ENCODE measurements at places on chromosomes 4 and X.

DNA sequence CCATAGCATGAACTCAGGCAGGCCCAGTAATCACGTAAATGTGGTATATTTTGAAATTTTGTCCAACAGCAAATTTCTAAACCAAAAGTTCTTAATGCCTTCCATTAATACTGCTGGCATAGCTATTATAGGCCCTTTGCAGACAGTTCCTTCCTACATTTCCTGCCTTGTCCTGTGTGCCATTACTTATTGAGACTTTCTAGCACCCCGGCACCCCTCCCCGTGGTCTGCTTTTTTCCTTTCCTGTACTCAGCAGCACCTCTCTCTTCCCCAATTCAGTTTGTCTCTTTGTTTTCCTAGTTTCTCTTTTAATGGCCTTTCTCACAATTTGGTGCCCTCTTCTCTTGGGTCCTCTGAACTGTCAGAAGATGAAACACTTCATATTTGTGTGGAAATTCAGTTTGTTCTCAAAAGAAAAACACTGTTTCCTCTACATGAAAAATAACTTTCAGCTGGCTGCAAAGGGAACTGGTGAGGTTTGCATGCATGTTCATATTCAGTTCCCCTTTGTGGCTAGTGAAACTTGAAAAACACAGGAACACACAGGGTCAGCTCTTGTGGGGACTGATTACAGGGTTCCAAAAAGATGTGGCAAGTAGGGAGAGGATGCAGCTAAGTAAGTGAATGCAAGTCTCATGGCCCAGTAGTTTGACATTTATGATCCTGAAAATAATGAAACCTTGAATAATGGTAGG is 17.1 kb downstream of the GPR34 start:
- DNase-seq: no peak

- DNase-seq: no peak
These were observed at the start of gene CWH43 for GRCh38 chr4:48985976-48986653. TSS of gene CWH43 (plus strand) at chr4:48986275. CDS start at chr4:48986430, 155 bp downstream.

DNA sequence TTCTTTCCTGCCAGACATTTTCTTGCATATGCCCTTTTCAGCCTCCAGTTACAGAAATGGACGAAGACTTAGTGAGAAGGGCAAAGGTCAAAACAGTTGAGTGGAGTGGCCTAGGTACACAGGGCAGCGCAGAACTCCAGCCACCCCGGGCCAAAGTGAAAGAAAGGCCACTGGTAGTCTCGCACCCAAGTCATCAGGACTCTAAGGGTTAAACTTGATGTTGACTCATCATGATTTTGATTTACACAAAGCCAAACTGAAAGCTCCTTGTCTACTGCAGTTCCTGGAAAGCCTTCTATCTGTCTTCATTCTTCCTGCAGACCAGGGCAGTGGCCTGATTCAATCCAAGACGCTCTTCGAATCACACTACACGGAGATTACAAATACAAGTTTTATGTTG is 2.6 kb upstream of the IL13RA1 start:
- no peak for DNase-seq

DNA sequence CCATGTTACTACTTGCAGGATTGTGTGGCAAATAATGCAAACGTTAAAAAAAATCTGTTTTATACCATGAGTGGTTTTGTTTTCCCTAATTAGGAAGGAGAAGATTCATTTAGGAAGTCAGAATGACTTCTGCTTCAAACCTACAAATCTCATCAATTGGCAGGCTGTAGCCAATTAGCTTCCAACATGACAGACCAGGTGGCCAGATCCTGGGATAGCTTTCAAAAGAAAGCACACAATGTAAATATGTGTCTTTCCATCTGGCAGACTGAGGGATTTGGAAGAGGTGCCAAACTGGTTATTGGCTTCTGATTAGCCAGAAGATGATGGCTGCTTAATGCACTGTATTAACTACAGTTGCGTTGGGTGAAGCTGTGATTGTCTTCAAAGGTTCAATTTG is 432.8 kb downstream of the ANKRD50 start:
- DNase-seq: no peak

GRCh38 chr4:125266901-125267604 is 47.7 kb upstream of the FAT4 start:
- DNase-seq: no peak

DNA sequence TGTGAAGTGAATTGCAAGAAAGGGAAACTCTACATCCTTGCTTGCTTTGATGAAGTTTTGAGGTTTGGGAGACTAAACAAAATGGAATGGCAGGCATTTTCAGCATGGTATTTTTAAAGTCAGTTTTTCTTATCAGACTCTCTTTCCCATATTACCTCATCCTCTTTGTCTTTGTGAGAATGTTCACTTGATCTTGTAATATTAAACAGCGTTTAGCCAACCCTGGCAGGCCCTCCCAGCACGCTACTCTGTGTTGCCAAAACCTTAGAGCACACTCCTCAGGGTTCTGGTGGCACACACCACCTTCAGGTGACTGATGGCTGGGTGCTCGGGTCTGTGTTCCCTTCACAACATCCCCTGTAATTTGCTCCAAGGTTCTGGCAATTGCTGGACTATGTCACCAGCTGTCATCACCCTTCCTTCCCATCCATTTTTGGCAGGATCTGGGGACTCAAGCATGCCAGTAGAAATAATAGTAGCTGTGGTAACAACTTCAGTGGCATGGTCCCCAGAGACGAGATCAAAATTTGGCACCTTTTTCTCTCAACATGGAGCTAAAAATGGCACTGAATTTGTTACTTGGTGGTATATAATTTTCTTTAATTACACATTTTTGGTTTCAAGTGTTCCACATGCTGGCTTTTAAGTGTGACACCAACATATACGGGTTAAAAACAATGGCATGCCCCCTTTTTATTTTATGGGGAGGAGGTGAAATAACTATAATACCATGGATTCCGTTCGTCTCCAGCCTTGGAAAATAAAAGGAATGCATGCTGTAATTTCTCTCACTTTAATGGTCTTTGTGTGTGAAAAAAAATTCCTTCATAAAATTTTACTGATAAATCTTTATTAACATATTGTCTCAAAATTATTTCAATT is 273.1 kb downstream of the DCTD start:
- no peak for DNase-seq

DNA sequence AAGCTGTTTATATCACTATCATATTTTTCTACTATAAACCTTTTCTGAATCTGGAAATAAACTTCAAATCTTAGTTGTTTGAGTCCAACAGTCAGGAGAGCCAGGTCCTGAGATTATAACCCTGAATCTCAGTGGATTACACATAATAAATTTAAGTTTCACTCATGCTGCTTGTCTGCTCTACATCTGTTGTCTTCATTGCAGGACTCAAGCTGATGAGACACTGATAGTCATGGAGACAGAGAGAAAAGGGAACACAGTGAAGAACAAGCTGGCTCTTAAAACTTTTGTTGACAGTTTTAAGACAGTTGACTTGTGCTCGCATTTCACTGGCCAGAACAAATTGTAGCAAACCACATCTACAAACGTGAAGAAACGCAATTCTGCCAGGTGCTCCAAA is 327.0 kb upstream of the CTSO start:
- DNase-seq: no peak

DNA sequence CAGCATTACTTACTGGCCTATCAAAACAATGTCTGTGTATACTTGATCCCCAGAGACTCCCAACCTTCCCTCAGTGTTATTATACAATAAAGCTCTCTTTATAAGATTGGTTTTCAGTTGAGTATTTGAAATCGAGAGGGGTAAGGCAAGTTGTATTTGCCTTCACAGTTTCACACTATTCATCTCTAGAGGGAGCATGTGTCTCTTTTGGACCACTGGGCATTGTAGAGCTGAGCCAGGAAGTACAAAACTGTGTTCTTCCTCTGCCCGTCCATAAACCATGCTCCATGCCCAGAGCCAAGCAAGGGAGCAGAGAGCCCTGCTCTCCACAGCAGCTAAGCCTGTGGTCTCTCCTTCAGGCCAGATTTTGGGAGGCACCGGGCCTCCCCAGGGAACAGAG is 61.5 kb upstream of the HHIP start:
- no peak for DNase-seq

- DNase-seq: no peak
These were observed 2.0 kb downstream of the GJB1 start for GRCh38 chrX:71225009-71225408.

GRCh38 chr4:5081441-5081999 is 30.2 kb downstream of the STK32B start:
- DNase-seq: no peak

DNA sequence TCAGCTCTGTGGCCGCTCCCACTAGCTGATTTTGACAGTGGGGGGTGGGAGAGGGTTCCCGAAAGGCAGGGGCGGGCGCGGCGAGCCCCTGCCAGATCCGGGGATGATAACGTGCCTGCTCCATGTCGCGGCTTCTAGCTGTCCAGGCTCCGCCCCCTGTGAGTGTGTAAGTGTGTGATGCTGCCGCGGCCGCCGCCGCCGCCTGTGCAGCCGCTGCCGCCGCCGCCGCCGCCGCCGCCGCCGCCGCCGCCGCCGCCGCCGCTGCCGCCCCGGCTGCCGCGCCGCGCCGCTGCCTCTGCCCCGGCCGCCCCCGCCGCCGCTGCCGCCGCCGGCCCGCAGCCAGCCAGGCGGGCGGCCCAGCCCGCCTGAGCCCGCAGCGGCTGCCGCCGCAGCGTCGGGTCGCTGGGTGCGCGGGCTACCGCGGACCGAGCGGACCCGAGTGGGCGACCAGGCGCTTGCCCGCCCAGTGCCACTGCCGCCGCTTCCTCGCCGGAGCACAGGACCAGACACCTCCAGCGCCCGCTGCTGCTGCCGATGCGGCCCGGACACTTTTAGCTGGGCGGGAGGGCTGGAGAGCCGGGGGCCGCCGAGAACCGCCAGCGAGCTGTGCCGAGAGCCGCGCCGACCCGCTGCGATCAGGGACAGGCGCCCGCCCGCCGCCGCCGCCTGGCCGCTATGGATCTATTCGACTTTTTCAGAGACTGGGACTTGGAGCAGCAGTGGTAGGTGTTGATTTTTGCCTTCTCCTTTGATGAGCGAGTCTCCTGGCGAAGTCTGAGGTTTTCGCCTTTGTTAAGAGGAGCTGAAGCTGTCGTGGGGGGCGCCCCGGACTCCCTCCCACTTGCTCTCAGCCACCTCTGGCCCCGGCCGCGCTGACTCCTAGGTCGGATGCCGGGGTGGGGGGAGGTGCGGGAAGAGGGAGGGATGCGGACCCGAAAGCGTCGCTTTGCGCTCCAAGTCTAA is at the start of gene AFF2:
TSS of gene AFF2 (plus strand) at position 195 of the 963 bp plus-strand sequence. CDS start at position 676, 481 bp downstream.
- DNase-seq: peak; percentile 41

- DNase-seq: no peak
These were observed 217.0 kb downstream of the GUCY2F start for GRCh38 chrX:109264878-109265277.

GRCh38 chr4:958314-958665 is 15.1 kb downstream of the DGKQ start:
- DNase-seq: no peak

- no peak for DNase-seq
These were observed 236.2 kb upstream of the NUDT6 start for GRCh38 chr4:123158576-123158975.

DNA sequence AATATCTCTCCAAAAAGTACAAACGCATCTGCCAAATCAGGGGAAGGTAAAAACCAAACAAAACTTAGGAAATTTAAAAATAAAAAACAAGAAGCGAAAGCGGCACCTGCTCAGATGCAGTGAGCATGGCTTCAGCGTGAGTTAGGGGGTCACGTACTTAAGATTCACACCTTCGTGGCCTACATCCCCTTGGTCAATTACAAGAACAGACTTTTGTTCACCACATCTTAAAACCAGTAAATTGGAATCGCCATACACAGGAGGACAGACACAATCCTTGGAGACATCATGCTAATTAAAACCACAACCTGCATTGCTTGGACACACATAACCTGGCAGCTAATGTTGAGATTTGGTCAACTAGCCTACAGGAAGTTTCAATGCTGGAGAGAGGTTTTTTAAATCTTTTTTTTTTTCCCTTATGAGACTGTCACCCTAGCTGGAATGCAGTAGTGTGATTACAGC is 12.5 kb upstream of the SEL1L3 start:
- no peak for DNase-seq

DNA sequence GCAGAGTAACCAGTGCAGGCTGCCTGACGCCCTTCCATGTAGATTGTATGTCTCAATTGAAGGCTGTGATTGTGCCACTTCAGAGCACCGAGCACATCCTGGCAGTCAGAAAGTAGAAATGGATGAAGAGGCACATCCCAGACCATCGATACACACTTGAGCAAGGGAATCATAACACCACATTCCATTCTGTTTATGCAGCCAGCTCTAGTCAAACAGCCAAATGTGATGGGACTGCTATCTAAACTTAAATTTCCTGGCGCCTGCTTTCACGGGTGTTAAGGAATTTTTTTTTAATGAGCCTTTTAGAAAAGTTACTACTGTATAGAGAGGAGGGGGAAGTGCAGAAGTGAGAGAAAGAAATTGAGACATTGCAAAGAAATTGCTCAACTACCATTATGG is 84.4 kb downstream of the PPARGC1A start:
- DNase-seq: no peak

DNA sequence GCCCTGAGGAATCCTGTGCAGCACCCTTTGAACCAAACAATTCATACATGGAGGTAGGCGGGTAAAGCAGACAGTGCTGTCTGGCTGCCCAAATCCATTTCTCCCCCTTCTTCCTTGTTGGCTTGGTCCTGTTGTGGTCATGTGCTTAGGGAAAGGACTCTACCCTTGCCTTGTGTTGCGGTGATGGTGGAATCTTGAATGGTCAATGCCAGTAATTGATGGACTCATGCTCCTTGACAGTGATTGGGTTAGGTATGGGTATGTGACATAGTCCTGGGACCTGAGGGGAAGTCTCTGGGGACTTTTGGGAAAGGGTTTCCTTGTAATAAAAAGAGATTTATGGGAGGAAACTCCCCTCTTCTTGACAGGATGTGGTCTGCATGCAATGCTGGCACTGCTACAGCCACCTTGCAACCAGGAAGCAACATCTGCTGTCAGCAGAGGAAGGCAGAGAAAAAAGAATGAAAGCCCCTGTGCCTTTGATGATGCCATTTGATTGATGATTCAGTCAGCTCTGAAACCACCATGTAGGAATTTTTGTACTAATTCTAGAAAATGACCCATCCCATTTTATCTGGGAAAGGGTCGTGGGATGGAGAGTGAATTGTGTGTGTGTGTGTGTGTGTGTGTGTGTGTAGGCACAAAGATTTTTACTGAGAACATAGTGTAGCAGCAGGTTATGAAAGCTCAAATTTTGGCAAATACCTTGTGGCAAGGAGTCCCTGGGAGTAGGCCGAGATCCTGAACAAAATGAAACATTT is 30.0 kb upstream of the HUWE1 start:
- peak; percentile 45 for DNase-seq

DNA sequence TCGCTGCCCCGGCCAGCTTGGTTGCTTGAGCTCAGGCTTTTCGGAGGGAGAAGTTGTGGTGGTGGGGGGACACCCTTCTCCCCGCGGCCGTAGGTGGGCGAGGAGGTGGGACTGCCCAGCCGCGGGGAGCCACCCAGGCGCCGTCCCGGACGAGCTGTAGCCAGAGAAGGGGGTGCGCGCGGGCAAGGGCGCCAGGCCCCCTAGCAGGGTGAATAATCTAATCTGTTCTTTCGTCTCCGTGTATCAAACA is 3.1 kb downstream of the MID1IP1 start:
- DNase-seq: no peak

- no peak for DNase-seq
These were observed 1.6 kb upstream of the RBM46 start for GRCh38 chr4:154779362-154779947.
